ENCODE measurements at places on chromosomes 4 and X.

GRCh38 chrX:133495464-133496391 lies 80.4 kb upstream of the GPC4 start:
- no peak for DNase-seq

DNA sequence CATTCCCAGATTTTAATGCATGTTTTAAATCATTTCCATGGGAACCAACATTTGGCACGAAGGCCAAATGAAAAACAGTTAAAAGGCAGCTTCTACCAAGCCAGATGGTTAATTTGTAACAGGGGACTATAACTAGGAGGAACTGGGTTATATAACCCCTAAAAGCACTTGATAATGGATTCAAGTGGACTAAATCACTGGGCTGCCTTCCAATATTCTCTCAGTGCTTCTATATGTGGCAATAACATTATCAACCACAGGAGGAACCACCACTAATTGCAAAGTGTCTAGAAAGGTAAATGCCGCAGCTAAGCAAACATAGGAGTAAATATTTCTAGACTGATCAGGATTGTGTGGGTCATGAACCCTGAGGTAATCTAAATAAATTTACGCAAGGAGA lies 391.5 kb downstream of the UBE2NL start:
- DNase-seq: no peak

DNA sequence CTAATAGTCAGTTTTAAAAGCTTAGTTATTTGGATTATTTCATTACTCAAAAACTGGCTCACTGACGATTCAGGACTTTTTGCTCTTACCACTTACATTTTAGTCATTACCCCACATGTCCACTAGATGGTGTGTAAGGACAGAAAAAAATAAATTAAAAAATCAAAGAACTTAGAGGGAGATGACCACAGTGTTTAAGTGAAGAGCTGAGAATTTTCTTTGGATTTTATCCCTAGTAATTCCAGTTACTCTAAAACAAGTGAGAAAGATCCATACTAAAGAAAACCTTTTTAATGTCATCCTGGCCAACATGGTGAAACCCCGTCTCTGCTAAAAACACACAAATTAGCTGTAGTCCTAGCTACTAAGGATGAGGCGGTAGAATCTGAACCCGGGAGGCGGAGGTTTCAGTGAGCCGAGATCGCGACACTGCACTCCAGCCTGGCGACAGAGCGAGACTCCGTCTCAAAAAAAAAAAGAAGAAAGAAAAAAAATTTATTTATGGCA lies 26.4 kb upstream of the TMPRSS11B start:
- DNase-seq: no peak

- DNase-seq: no peak
Observed at GRCh38 chr4:126056116-126056650, 741.4 kb downstream of the FAT4 start.

- no peak for DNase-seq
Observed at GRCh38 chrX:123818243-123818642, 41.6 kb upstream of the XIAP start.

DNA sequence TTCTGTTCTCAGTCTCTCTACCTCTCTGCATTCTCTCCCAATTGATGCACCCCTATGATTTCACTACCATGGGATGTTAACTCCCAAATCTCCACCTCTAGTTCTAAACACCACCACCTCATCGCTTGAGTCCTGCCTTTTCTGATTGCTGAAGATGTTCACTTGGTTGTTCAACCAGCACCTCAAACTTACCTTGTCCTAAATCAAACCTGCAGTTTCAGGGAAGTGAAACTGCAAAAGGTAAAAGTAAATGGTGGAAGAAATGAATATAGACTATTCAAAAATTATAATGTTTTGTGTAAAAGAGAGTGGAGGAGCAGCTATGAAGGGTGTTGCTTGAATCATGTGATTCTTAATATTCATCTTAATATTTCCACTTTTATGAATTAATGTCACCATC lies 91.0 kb downstream of the PDE5A start:
- DNase-seq: no peak

Data from activated naive CD8-positive, alpha-beta T cell treated with anti-CD3 and anti-CD28 coated beads, Interleukin-2, amount 50 U/mL, for 16 hours (primary cell).